ENCODE measurements at places on chromosomes 1 and 21.

DNA sequence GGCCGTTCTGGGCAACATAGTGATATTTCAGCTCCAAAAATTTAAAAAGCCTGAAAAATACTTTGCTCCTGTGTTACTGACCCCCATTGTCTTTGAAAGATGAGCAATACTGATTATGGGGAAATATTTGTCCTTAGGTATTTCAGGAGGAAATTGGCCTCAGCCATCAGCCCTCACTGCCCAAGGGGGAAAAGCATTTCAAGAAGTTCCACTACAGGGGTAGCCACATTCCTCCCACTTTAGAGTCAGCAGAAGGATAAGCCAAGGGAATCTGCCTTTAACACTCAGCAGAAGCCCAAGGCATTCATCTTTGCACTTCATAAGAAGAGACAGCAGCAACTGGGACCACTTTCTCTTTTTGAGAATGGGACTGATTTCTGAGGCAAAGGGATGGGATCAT is 40.5 kb upstream of the ZNF326 start:
- DNase-seq = no peak

GRCh38 chr1:91031081-91031480 is 9.2 kb upstream of the ZNF644 start:
- DNase-seq = no peak

GRCh38 chr1:167065471-167065870 is 24.7 kb downstream of the GPA33 start:
- DNase-seq = no peak

DNA sequence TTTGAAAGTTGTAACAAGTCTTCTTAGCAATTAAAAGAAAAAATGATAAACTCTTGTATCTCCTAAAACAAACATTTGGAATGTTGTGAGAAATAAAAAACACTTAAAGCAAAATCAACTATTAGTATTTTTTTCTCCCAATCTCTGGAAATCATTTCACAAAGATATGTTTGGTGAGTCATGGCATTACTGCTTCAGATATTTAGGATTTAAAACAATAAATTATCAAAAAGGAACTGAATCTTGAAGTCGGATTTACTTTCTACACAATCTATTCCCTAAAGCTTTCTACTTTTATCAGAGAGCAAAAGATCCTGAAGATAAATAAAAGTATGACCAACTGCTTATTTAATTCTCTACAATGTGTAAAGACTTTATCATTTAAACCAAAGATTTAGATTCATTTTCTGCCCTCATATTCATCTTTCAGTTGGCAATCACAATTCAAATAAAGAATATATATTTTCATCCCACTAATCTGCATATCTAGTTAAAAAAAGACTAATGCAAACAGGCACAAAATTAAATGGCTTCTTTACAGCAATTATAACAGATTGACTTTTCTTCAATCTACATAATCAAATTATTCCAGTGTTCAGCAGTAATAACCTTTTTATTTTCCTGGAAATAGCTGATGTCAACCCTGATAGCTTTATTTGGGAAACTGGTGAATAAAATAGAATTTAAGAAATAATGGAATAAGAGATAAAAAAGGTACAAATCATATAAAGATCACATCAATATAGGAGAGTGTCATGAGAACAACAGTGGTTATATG is 230.0 kb downstream of the COP1 start:
- no peak for DNase-seq

DNA sequence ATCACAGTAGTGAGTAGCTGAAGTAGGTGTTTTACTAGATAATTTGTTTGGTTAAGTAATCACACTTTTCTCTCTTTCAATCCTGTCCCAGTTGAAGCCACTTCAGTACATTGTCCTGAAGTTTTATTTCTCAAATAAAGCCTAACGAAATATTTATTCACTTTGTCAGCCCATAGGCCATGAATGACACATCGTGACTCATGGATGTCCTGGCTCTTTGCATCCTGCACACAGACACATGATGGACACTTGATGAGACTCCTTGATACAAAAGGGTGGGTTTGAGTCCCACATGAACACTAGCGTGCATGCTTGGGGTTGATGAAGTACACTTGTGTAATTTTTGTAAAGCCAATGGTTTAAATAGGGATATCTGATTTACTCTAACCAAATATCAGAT is 22.7 kb upstream of the LAMC2 start:
- no peak for DNase-seq
